ENCODE measurements at places on chromosomes 2 and 18.

GRCh38 chr2:217434180-217434975, 568.4 kb downstream of the TNS1 start:
- DNase-seq, result peak; percentile 14

DNA sequence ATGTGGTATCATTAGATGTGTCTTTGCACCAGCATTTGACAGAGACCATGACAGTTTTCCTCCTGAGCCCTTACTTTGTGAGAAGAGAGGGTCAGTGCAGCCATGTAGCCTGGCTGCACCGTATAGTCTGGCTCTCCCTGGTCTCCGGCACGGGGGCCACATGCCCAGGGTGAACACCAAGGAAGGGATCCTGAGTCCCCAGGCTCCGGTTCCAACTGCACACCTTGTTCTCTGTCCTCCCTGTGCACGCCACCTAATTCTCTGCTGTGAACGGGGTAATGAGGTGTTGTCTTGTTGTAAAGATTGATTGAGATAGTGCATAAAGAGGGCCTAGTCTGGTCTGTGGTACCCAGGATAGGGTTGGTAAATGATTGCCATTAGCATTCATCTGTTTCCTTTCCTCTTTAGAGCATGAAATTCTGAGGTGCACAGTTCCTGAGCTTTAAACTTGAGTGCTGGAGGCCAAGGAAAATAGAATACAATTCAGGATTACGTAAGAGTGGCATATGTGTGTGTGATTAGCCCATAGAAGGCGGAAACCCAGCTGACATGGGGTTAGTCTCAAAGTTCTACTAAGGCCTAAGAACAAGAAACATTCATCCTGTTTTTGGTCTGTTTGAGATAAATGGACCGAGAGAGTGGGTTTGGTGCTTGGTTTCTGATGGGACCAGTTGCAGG, 55.5 kb downstream of the NCK2 start:
- no peak for DNase-seq

- no peak for DNase-seq
These were observed 412.2 kb downstream of the SPAG16 start for GRCh38 chr2:213696442-213696841.

DNA sequence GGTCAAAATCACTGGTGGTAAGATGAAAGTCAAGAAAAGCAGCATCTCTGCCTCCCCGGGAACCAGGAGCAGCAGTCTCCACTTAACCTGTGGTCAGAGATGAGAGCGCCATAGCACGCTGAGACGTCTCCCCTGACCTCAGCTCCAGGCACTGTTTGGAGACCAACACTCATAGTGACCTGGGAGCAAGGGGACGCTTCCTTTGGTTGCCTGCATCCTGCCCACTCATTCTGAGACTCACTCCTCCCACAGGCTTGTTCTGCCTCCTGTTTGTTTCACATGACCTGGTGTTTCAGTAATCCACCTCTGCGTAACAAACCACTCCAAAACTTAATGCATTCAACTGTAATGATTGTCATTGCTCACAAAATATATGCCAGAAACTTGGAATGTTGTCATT, 139.3 kb downstream of the ACOXL start:
- no peak for DNase-seq

DNA sequence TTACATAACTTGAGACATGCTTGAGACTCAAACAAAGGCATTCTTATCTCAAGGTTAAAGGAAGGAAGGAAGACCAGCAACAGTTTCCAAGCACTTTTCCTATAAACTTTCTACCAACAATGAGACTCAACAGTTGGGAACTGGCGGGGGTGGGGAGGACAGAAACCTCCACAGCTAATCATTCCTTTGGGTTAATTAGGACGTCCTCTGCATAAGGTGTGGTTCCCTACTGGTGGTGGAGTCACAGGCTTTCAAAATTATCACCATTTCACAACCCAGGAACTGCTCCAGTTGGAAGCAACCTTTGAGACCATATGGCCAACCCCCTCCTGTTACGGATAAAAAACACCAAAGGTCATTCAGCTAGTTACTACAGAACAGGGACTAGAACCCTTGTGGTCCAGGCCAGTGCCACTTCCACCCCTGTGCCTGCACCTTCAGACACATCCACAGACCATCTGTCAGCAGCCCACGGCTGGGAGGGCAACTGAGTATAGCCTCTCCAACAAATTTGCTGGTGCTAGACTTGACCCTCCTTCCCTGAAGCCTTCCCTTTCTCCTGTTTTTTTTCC, 30.1 kb upstream of the ATL2 start:
- no peak for DNase-seq

GRCh38 chr18:48113691-48114090, 183.2 kb upstream of the SMAD2 start:
- DNase-seq, result no peak

- no peak for DNase-seq
These were observed 13.7 kb downstream of the SALL3 start for GRCh38 chr18:78993014-78993926.

GRCh38 chr2:96304606-96305005, 740 bp downstream of the SNRNP200 start:
- DNase-seq, result no peak

- no peak for DNase-seq
These were observed 84.3 kb upstream of the CRIM1 start for GRCh38 chr2:36271266-36271665.

- no peak for DNase-seq
These were observed 21.1 kb upstream of the MALT1 start for GRCh38 chr18:58649966-58650816.

DNA sequence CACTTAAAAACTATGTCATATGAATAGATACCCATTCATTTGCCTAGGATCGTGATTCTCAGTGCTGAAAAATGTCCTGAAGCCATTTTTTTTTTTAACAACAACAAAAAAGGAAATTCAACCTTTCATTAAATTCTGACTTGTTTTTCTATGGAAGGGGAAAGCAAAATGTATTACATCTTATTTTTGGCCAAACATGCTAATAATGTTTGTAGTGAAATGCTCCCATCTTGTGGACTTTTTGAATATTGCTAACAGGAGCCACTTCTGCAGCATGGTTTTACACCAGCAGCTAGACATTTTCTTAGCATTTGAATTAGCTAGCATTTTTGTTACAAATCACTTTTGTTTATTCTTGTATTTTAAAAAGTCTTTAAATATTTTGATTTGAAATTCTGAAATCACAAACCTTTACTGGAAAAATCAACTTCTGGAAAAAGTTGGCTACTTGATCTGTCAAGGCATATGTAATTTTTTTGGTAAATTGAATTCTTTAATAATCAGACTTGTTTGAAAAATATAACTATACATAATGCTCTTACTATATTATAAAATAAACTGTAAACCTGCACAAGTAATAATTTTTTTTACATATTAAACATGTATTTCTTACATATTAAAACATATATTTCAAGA, 75.8 kb downstream of the KIDINS220 start:
- no peak for DNase-seq

DNA sequence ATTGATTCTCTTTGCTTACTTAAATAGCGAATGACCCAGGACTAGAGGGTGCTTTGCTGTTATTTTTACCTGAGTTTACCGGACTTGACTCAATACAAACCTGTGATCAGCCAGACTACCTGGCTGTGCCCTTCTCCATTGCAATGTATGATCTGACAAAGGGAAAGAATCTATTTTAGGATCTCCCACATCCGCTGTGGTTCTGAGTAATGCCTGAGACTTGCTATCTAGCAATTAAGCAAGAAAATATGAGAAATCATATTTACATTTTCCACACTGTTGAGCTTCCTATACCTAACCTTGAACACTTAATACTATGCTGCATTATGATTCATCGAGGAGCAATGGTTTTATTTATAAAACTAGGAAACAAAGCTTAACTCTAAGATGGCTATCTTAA, 215.2 kb downstream of the RAD51AP2 start:
- DNase-seq, result no peak

DNA sequence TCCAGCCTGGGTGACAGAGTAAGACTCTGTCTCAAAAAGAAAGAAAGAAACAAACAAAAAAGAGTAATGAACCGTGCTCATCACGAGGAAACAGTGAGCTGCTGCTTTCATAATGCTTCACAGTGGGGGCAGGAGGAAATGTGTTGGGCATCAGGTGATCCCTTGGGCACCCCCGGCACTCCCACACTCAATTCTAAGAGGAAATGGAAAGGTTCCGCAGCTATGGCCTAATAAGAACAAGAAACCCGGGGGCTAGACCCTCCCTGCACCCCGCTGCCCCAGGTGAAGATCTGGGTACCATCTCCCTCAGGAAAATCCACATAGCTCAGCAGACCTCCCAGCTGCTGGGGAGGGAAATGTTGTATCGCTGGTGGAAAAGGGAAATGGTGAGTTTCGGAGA, 118.9 kb downstream of the LPIN1 start:
- no peak for DNase-seq

- DNase-seq, result no peak
These were observed 169.7 kb downstream of the CDCA7 start for GRCh38 chr2:173524256-173524955.

GRCh38 chr18:58004317-58004716, 39.7 kb upstream of the NEDD4L start:
- no peak for DNase-seq

DNA sequence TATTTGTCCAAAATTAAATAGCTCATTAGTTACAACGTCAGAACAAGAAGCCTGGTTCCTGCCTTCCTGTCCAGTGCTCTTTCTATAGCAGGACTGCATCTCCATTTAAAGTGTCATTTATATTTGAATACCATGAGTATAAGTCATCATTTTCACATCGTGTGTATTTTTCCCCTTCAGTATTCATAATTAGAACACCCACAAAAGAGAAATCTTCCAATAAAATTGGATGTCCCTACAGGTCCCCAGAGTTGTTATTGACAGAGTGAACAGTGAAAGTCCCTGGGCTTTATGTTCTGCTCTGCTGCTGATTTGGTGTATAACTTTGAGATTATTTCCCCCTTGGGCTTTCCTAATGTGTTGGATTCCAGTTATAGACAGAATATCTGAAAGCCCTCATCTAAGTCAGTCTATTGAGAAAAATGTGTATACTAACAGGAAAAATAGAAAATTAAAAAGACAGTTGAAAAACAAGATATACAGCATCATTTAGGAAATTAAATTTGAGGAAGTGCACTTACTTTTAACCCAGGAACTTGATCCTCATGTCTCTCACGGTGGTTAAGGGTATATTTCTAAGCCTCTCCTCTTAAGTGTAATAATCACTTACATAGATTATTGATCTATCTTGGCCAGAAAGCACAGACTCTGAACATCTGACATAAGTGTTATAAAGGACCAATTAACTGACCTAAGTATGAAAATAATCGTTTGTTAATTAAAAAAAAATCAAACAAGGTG, 15.2 kb upstream of the REV1 start:
- no peak for DNase-seq

DNA sequence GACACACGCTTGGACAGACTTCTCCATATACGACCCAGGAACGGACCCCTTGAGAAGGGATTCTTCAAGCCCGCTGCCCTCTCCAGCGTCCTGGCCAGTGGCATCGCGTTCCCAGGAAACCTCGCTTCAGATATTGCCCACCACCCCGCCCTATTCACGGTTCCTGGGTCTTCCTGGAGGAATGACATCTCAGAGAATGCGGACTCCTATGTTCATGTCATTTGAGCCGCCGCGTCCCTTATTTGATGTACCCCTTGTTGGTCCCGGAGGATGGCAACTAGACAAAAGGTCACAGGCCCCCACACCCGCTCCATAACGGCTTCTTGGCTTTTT, 588 bp upstream of the CCDC93 start:
- no peak for DNase-seq

DNA sequence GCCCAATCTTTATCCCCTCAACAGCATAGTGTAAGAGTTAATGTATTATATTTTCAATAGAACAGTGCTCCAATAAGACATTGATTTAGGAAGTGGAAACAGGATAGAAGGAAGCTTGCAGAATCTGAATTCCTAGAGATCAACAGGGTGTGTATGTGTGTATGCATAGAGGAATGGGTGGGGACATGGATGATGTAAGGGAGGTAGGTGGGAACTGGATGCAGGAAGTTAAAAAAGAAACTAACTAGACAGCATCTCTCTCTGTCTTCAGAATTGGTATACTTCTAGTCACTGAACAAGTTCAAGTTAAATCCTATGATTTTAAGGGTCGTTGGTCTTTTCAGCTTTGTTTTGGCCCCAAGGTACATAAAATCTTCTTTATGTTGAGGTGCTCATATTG, 196.6 kb downstream of the PMAIP1 start:
- no peak for DNase-seq

DNA sequence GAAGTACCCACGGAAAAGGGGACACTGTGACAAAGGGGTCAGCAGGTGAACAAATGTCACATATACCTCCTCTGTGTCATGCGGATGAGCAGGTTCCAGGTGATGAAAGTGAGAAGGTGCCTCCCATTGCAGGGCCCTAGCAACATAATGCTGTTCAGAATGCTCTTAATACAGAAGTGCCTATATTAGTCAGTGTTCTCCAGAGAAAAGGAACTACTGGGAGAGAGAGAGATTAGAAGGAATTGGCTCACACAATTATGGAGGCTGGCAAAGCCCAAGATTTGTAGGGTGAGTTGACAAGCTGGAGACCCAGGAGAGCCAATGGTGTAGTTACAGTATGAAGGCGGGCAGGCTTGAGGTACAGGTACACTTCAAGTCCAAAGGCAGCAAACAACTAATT, 98.1 kb upstream of the CDC42EP3 start:
- no peak for DNase-seq

DNA sequence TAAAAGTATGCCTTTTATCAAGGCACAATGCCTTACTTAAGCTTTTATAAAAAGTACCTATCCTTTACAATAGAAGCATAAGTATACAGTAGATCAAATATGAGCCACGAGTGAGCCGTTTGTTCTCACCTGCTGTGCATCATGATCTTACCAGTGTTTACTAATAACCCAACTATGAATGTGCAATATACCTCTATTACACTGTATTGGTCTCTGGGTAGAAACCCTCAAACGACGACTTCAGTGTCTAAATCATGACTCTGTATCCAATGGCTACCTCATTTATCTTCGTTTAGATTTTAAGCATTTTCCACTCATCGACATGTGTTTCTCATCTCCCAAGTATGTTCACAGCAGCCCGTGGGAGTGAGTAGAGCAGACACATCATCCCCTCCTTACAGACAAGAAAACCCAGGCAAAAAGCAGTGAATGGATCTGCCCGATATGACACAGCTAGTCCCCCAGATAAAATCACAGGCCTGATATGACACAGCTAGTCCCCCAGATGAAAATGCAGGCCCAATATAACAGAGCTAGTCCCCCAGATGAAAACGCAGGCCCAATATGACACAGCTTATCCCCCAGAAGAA, 279.8 kb downstream of the TNS1 start:
- DNase-seq, result no peak

DNA sequence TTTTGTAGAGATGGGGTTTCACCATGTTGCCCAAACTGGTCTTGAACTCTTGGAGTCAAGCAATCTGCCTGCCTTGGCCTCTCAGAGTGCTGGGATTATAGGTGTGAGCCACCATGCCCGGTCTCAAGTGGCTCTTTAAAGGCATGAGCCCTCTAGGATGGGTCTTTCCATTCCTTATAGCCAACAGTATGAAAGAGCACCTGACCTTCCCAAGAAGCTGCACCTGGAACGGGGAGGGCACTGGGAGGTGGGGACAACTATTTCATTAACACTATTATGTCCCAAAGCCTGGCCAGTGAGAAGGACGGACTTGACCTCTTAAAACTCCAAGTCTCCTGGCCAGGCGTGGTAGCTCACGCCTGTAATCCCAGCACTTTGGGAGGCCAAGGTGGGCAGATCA, 149.7 kb downstream of the ZFP36L2 start:
- no peak for DNase-seq

Data from effector memory CD8-positive, alpha-beta T cell (primary cell).